Activated T-helper 1 cell treated with anti-CD3 and anti-CD28 coated beads, Interleukin-12 subunit alpha, Interleukin-12 subunit beta, Interleukin-2, Interleukin-4 antibody, amounts not matched to agents 30 ng/mL and 10 ng/mL and 1 ng/mL, durations not matched to agents 14 hours and 24 hours and 36 hours (primary cell): ENCODE measurements at places on chromosomes 13 and 19.

DNA sequence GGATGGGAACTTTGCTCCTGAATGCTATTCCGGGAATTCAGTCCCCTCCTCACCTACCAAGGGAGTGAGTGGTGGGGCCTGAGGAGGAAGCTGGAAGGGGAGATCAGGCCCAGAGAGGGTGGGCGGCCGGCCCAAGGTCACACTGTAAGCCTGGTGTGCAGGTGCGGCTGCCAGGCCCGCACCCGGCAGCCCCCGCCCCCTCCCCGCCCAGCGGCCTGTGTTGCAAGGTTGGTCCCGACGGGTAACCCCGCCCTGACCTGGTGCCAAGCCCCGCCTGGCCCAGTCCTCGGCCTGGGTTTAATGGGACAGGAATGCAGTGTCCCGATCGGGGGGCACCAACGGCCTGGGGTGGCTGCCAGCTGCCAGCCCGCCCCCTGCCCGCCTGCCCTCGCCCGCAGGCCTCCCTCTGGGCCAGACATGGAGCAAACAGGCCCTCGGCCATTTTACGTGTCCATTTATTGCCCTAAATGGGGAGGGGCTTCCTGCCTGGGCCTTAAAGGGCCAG lies 5.5 kb downstream of the ZBTB7A start:
- no peak for DNase-seq

DNA sequence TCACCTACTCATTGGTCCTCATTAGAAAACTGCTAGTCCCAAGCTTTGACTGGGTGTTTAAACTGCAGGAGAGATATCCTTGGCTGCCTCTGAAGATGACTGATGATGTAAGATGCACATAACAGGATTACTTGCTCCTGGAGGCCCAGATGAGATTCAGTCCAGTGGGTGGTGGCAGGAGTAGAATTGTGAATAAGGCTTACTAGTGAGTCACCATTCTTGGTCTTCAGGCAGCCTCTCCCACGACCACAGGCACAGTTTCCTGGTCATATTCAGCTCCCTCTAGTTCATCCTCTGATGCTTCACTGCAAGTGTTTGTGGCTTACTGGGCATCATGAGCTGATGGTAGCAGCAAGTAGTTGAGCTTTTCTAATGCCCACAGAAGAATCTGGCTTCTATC lies 12.1 kb downstream of the SERTM1 start:
- no peak for DNase-seq

DNA sequence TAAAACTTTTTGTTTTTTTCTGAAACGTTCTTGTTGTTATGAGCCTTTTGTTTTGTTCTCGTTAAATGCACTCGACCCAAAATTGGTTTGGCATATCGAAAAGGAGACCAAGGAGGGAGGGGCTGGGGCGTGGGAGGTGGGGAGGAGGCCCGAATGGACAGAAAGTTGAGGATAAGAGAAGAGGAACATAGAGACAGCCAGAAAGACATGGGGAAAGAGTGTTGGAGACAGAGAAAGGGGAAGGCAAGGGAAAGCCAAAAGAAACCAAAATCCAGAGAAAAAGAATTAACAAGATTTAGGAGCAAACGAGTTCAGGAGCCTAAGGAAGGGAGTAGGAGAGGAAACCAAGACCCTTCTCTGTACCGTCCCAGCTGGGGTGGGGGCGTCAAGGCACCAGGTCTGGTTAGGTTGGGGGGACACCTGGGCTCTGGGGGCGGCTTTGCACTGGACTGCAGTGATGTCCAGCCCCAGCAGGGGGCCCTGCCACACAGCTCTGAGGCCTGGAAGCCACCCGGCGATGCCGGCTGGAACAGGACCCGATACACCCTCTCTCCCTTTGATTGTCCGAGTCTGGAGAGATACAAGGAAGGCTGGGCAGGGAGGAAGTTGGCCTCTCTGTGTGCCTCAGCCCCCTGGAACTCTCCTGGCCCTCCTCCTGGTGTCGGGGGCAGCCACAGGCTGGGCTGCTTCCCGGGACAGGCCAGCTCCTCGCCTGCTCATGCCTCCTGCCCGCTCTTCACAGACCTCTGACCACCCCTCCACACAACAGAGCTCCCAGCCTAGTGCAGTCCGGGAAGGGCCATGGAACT lies 11.6 kb upstream of the ASF1B start:
- DNase-seq = peak; percentile 22

DNA sequence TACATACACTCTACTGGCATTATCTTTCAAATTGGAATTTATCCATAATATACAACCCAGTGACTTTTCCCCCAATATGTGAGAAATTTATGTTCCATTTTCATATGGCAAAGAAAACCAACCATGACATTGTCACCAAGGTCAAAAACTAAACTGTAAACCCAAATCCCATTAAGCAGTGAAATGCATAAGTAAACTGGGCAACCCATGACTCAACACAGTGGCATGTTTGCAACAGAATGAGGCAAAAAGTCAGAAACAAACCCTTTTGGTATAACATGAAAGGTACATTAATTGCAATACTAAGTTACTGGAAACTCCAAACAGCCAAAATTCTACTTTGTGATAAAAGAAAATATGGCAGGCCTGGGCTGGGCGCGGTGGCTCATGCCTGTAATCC lies 4.9 kb downstream of the ZNF878 start:
- no peak for DNase-seq

DNA sequence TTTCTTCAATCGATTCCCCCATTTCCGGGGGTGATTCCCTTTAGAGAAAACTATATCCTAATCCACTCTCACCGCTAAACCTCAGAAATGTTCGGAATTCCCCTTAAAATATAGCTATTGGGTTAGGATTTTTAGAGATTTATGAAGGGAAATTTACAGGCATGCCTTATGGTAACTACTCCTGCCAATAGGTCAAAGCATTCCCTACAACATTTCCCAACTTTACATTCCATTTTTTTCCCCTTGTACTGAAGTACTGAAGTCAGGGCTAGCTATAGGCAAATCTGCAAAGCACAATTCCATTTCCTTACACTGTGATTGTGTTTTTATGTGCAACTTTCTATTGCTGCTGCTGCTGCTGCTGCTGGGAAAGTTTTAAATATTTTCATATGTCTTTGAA lies 2.1 kb downstream of the EDNRB start:
- DNase-seq = no peak

DNA sequence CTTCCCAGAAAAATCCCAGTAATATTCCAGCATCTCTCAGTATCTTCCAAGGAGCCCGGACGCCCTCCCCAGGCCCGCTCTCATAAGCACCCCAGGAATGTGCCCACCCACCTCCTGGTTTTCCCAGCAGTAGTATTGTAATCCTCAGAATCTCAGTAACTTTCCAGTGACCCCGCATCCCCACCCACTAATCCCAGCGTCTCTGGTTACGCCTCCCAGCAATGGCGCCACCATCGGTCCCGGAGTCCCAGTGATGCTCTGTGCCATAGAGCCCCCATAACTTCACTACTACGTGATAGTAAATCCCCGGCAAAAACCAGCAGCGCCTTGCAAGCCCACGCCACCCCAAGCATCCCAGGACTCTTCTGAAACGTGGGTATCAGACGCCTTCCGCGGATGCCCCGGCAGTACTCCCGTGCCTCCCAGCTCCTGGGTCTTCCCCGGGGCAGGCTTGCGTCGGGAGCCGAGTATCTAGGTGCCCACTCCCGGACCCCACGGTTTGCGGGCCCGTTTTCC lies 928 bp upstream of the PNPLA6 start:
- no peak for DNase-seq

DNA sequence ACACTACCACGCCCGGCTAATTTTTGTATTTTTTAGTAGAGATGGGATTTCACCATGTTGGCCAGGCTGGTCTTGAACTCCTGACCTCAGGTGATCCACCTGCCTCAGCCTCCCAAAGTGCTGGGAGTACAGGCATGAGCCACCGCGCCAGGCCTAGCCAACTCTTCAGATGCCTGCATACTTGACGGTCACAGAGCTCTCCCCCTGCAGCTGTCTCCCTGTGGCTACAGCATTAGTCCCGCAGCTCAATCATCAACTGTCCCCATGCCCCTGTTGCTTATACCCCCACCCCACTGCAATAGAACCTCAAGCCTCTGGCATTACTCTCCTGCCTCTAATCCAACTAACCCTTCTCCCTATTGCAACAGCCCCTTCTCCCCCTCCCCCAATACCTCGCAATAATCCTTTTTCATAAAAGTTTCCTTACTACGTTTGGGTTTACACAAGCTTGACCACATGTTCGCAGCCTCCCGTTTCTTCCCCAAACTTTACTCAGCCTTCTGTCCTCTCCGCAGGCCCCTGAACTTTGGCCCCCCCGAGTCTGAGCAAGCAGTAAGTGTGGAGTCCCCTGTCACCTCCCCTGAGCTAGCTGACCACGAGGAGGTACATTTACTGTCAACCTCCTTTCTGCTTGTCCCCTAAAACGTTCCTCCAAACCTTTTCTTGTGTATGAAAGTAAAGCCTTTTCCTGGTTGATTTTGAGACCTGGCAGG lies 1.7 kb downstream of the ZNF77 start:
- DNase-seq = no peak

- DNase-seq = no peak
Observed at GRCh38 chr13:49784886-49785570, 7.5 kb downstream of the KPNA3 start.

- DNase-seq = no peak
Observed at GRCh38 chr19:29549105-29550070, 23.6 kb downstream of the VSTM2B start.

DNA sequence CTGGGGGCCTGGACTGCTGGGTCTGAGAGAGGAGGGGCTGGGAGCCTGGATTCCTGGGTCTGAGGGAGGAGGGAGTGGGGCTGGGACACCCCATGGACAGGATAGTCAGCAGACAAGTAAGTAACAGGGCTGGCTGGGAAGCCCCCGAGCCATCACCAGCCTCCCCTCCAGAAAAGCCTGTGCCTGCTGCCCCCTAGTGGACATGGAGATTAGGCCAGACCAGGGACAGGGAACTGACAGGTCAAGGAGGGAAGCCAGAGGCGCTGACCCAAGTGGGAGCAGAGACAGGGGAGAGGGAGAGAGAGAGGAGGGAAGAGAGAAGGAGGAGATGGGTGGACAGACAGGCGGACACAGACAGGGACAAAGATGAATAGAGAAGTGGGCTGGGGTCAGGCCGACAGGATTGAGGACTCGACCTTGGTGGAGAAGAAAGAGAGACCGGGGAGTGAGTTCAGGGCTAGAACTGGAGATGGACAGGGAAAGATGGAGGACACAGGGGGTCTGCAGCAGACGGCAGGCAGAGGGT lies 6.7 kb upstream of the ERFL start:
- peak; percentile 61 for DNase-seq

GRCh38 chr13:41613984-41614661 lies 156.8 kb downstream of the RGCC start:
- DNase-seq = no peak

DNA sequence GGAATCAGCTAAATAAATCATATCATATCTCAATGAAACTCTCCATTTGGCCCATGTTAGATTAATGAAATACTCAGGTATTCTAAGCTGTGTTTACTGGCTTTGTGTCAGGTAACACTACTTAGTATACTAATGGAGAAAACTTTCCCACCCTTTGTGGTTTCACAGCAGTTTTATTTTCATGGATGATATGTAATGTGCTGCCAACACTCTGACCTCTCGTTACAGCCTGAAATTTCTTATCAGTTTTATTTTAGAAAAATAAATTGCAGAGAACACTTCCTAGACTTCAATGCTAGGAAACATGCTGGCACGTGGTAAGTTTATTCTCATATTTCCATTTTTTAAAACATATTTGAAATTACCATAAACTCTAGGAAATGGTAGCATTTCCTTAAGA lies 758.9 kb downstream of the LIG4 start:
- DNase-seq = no peak

- DNase-seq = no peak
Observed at GRCh38 chr19:11538232-11539036, at the start of gene CNN1. Gene CNN1, plus strand, starts transcription at chr19:11538851. Its CDS starts 77 bp downstream, at chr19:11538928.

DNA sequence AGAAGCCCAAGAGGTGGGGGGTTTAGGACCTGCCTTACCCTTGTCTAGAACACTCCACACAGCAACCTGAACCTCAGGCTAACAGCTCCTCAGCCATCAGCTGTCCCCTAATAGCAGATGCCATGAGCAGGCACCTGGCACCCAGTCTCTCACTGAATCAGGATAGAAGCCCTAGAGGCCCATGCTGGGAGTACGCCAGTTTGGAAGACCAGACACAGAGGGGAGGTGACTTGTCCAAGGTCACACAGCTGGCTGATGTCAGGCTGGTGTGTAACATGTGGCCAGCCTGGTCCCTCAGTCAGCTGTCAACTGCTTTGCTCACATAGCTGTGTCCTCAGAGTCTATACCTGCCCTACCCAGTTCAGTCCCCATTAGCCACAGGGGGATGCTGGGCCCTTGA lies 12.8 kb upstream of the SAMD1 start:
- DNase-seq = no peak

GRCh38 chr19:8580710-8581281 lies 3.6 kb upstream of the MYO1F start:
- DNase-seq = peak; percentile 80

- no peak for DNase-seq
Observed at GRCh38 chr13:52906122-52906903, 57.9 kb upstream of the PCDH8 start.

- DNase-seq = no peak
Observed at GRCh38 chr13:75603038-75603437, 33.1 kb upstream of the LMO7 start.

- DNase-seq = no peak
Observed at GRCh38 chr13:22108283-22108942, 437.5 kb downstream of the FGF9 start.

DNA sequence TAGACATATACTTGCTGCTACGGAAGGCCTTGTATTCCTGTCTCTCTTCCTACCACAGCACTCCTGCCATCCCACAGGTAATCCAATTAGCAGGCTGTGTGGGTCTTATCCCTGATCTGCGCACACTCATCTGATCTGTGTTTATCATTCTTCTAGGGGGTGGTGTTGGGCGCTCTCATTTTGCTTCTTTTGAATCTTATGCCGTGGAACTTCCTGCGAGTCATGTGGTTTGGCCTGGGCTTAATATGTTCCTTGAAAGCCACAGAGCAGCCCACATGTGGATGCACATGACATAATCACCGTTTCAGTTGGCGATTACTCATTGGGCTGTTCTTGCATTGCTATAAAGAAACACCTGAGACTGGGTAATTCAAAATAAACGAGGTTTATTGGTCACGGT lies 7.5 kb downstream of the RASA3 start:
- DNase-seq = peak; percentile 66

- no peak for DNase-seq
Observed at GRCh38 chr19:22831211-22831610, 880 bp upstream of the ZNF723 start.
